ENCODE measurements at places on chromosomes 1 and 21. TPM values are rescaled to one million over a fixed set of nuclear protein-coding genes. Genes with fewer than 3 reads are reported as not detected.

IL24 gene
- 0.32 TPM for total RNA-seq

ALG14 gene
- total RNA-seq, result 3.0 TPM

PRAMEF8 gene
- not detected for total RNA-seq

OXCT2 gene
- total RNA-seq, result 0.68 TPM

LCE2C gene
- total RNA-seq, result not detected

YIPF1 gene
- 15.3 TPM for total RNA-seq

PLA2G5 gene
- total RNA-seq, result not detected

GNAT2 gene
- not detected for total RNA-seq

TRPM2 gene
- 20.6 TPM for total RNA-seq

LORICRIN gene
- total RNA-seq, result not detected

ANGPTL3 gene
- total RNA-seq, result not detected

NPHS2 gene
- not detected for total RNA-seq

MMP23B gene
- 0.82 TPM for total RNA-seq

C8B gene
- not detected for total RNA-seq

RPS27 gene
- total RNA-seq, result 1,899 TPM

CAPN8 gene
- total RNA-seq, result not detected

C1orf115 gene
- total RNA-seq, result 0.34 TPM

FGR gene
- total RNA-seq, result 0.14 TPM

TRIM46 gene
- total RNA-seq, result 17.3 TPM

NR1I3 gene
- total RNA-seq, result not detected

NHLH1 gene
- total RNA-seq, result 0.68 TPM

PDE9A gene
- 10.4 TPM for total RNA-seq

TGFB2 gene
- not detected for total RNA-seq

GLIS1 gene
- total RNA-seq, result not detected

NFASC gene
- total RNA-seq, result 0.07 TPM

LENEP gene
- total RNA-seq, result not detected

LZIC gene
- 24.8 TPM for total RNA-seq

MAP10 gene
- 4.4 TPM for total RNA-seq

SKI gene
- 61.6 TPM for total RNA-seq

CASZ1 gene
- 7.7 TPM for total RNA-seq

CSMD2 gene
- not detected for total RNA-seq

KLHDC8A gene
- not detected for total RNA-seq

PODN gene
- not detected for total RNA-seq

SGIP1 gene
- not detected for total RNA-seq

PUSL1 gene
- total RNA-seq, result 22.3 TPM

Data from T-helper 2 cell treated with Interferon-gamma antibody and Interleukin-4, amounts not matched to agents 100 ng/mL and 5 ng/mL, for 36 hours (primary cell).